BJ (cell line): ENCODE measurements at places on chromosomes 6 and 20. TPM values are rescaled to one million over a fixed set of nuclear protein-coding genes. Genes with fewer than 3 reads are reported as not detected.

CALHM6 gene
- polyA plus RNA-seq, result 0.75 and 0.78 TPM in 2 replicates

LY6G6D gene
- polyA plus RNA-seq, result not detected in 2 replicates

TRIM31 gene
- not detected in 2 replicates for polyA plus RNA-seq

PCSK2 gene
- polyA plus RNA-seq, result not detected in 2 replicates

DNA sequence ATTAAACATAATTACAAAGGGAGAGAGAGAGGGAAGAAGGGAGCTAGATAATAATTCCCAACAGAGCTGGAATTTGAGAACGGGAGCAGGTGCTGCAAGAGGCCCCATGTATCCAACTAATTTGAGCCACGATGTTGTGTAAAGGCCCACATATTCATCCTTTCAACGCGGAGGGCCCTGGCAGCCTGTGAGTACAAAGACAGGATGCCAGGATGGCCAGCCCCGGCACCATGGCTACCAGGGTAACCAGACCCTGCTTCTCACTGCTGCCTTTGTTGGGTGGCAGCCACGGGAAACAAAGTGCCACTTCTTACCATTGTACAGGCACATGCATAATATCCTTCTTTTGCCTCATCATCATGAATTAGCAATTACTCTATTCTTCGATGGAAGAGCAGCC, 492.0 kb upstream of the NRSN1 start:
- DNase-seq, result no peak

DNA sequence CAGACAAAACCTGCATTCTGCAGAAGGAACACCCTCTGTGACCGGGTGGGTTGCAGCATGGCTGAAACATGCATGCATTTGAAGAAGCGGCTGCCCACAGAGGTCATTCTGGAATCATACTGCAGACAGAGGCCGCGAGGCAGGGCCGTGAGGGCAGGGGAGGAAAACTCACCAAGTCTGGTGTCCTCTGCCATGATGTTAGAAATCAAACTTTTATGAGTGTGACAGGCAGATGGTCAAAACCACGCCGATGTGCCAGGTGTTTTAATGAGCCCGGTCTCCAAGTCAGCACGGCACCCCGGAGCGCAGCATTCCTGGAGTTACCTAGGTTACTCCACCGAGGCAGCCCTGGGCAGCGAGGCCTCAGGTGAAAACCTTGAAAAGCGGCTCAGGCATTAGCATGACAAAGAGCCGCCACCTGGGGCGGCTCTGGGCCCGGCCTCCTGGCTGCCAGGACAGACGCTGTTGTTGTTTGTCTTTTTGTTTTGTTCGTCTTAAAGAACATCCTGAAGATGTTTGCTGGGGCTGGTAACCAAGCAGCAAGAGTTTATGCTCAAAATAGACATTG, 255.6 kb downstream of the ERMARD start:
- no peak for DNase-seq

- no peak for DNase-seq
These were observed 592.3 kb downstream of the PKHD1 start for GRCh38 chr6:51495096-51495495.

DNA sequence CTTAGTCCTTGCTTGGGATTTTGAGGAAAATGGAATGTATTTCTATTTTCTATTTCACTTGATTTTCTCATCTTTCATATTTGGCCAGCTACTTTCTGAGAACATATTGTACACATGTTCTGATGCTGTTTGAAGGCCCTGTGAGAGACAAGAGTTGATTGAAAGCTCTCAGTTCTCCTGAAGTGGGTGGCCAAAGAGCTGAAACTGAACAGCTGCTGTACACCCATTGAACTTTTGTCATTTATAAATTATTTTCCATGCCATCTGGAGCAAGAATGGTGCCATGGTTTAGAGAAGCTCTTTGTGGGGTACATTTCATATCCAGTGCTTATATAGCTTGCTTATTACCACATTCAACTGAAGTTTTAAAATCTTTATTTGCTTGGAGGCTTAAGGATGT, 298.3 kb downstream of the PRL start:
- DNase-seq, result no peak

GRCh38 chr6:79862126-79862525, 85.2 kb downstream of the ELOVL4 start:
- DNase-seq, result no peak

GRCh38 chr20:16203096-16203495, 370.2 kb downstream of the KIF16B start:
- no peak for DNase-seq

DNA sequence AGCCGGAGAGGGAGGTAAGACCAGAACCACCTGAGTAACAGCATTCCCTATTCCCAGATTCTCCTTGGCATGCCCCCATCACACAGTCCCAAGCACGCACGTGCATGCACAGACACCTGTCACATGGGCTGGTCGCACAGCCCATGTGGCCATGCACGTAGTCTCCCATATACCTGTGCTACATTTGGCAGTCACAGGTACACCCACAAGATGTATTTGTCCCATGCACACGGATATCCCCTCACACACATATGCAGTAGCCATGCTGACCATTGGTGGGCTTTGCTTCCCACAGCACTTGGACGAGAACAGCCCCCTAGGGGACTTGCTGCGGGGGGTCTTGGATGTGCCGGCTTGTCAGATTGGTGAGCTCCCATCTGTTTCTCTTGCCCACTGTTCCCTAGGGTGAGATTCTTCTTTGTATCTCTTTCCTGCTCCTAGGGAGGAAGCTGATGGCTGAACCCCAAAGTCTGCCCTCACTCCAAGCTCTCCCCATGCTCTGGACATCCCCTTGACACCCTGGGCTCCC, 31.9 kb downstream of the PLCG1 start:
- DNase-seq, result no peak

- DNase-seq, result no peak
These were observed 19.1 kb upstream of the AAR2 start for GRCh38 chr20:36217226-36217625.

DNA sequence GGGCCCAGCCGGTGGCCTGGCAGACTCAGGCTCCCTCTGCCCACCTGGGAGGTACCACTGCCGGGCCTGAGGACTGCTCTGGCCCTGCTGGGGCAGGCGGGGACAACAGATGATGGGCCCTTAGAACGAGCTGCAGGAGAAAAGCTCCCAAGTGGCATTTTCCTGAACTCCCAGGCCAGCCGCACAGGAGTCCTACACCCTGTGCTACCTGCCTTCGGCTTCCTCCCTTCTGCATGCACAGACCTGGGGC, 41.3 kb downstream of the DSTN start:
- no peak for DNase-seq

DNA sequence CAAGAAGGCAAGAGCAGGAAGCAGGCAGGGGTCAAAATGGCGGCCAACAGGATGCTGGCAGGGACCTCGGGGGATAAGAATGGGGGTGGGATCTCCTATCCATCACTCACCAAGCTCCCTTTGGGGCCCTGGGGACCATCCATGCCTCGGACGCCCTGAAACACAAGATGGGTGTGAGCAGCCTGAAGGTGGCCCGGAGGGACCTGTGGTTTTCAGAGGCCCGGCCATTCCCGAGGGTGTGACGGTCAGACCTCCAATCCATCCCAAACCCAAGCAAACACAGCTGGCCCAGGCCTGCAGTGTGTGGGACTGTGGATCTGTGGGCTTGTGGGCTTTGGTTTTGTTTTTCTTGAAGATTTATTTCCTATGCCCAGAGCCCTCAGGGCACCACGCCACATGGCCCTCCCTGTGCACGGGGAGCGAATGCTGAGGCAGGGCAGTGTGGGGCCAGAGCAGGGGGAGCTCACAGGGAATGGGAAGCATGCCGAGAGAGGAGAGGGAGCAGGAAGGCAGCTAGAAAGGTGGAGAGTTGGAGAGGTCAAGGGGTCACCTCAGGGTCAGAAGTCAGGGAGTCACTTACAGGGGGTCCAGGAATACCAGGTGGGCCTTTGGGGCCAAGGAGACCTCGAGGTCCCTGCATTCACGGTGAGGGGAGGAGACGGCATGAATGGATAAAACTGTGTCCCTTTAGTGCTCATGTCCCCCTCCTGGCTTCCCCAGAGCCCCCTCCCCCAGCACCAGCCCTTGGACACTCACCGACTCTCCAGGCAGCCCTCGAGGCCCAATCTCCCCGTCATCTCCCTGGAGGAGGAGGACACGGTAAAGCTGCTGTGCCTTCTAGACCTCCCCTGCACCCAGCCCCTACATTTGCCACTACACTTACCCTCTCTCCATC, 14.5 kb downstream of the COL11A2 start:
- no peak for DNase-seq
